ENCODE measurements at places on chromosomes 3 and 15.

DNA sequence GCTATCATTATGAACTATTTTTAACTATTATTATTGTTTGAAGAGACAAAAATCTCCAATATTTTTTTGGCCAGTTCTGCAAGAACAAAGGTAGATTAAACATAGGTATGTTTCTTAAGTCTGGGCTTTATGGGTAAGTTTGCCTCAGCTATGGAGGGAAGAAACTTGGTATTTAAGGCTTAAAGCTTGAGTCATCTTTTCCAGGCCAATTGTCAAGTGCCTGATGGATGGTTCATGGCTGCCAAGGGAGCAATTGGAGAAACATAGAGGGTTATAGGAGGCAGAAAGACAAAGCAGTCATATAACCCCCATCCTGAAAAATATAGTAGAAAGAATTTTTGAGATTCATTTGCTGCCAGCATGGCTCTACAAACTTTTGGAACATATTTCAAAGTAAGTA lies 7.2 kb upstream of the STAC start:
- no peak for DNase-seq

GRCh38 chr3:177946936-177947335 lies 589.3 kb upstream of the KCNMB2 start:
- DNase-seq = no peak

- no peak for DNase-seq
Observed at GRCh38 chr3:183158113-183158512, 4.4 kb downstream of the LAMP3 start.

- DNase-seq = no peak
Observed at GRCh38 chr3:101170062-101170771, 150.2 kb downstream of the IMPG2 start.

DNA sequence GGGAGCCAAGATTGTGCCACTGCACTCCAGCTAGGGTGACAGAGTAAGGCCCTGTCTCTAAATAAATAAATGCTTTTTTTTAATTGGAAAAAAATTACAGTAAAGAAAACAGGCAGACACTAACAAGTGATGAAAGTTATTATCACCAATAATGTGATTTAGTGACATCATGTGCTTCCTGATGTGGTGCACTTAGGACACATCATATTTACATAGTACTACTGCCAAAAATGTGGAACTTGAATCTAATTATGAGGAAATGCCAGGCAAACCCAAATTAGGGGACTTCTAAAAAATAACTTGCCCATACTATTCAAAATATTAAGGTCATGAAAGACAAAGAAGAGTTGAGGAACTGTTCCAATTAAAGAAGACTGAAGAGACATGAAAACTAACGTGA lies 30.8 kb downstream of the MAP4 start:
- DNase-seq = no peak

DNA sequence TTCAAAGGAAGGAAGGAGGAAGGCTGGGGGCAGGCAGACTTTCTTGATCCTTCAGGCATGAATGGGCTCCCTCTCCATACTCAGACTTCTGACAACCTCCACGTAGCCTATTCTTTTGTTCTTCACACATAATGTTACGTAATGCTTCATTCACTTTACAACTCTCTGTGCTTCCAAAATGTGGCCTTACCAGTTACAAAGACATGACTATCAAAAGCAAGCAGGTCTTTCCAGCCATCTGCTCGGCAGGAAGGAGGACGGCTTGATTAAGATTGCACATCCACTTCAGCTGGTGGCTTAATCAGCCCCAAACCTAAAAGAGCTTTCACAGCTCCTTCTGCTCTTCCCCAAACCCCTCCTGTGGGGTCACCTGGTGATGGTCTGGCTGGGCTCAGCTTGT lies 263.2 kb downstream of the XXYLT1 start:
- DNase-seq = no peak

DNA sequence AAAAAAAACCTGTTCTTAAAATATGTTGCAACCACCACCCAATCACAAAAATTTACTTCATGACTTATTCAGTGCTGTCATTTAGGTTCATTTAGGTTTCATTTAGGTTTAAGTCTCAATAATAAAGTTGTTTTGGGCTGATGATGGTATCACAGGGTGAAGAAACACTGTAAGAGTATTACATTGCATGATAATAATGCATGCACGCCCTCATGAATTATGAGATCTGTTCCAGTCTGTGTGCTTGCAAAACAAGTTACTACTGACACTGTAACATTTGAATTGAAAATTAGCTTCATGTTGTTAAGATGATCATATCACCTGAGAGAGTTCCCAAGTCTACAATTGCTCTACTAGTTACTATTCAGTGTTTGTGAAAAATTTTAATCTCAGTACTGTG lies at the start of gene AADACL2:
TSS of gene AADACL2 (plus strand) at position 315 of the 400 bp plus-strand sequence. CDS start 109 bp downstream, outside the sequence.
- no peak for DNase-seq

GRCh38 chr3:108153451-108153981 lies 62.7 kb upstream of the CD47 start:
- peak; percentile 24 for DNase-seq

- no peak for DNase-seq
Observed at GRCh38 chr3:3110299-3110630, at the start of gene IL5RA. Gene IL5RA (minus strand): TSS chr3:3110374. CDS start chr3:3104984, 5,390 bp downstream.

DNA sequence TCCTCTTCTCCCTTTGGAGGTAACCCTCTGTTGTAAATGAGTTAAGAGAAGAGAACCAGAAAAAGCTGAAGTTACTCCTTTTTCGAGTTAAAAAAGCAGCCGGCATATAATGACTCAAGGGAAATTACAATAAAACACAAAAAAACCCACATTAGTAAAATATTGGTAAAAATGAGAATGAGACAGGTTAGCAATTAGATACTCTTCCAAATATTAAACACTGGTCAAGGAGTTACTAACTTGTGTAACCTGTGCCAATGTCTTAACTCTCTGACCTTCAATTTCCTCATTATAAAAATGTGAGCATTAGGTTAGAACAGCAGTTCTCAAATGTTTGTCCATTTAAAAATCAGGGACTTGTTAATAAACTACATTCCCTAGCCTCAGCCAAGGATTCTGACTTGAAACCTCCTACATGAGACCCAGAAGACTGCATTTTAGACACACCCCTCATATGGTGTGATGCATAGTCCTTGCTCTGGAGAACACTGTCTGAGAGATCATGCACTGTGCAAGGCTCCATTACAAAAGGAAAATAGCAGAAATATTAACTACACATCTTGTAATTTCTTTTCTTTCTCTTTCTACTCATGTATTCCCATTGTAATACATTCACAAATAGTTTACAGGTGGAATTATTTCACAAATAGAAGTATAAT lies 42.7 kb upstream of the TOP2B start:
- DNase-seq = no peak

DNA sequence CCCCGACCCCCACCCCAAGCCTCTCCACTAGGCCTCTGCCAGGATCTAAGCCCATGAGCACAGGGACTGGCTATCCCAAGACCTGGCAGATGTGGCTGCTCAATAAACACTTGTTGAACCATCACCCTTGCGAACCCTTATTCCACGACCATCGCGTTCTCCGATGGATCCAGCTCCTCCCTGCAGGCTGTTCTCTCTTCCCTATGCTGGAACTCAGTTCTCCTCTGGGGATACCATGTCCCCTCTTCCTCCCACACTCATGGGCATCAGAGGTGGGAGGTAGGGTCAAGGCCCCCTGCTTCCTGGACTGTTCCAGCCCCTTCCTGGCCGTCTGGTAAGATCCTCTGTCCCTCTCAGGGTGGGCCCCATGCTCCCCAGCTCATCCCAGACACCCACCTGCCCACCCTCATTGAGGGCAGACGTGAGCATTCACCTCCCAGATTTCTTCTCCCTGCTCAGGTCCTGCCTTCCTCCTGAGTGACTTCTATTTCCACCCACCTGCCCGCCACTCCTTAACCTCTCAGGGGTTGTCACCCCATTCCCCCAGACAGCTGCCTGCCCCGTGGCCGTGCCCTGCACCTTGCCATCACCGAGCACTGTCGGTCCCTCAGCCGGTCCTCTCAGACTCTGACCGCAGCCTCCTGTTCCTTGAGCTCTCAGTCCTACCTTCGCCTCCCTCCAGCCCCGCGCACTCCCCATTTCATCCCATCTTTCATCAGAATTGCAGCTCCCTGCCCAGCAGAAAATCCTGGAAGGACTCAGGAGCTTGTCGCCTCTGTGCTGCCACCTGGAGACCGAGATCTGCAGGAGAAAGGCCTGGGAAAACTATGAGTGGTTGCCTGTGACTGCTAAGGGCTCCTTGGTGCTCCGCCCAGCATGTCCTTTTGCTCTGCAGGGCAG lies 42.0 kb downstream of the PML start:
- no peak for DNase-seq

DNA sequence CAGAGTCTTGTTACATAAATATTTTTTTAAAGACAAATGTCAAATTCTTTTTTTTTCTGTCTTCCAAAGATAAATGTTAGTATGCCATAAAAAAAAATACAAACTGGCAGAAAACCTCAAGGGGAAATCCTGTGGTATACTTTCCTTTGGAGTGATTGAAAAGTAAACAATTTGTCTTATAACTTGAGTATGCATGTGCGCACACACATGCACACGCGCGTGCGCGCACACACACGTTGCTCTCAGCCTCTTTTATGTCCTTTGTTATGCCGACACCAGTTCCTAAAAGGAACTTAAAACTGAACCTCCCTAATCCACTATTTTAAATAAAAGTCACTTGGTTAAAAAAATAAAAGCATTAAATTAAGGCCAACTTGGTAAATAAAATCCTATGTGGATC lies 58.1 kb downstream of the TGFBR2 start:
- no peak for DNase-seq

GRCh38 chr3:171789759-171790505 lies 20.4 kb downstream of the PLD1 start:
- no peak for DNase-seq
